Stimulated activated naive B cell treated with anti-CD40 and anti-IgM and Interleukin-4, amounts not matched to agents 10 μg/mL and 1 μg/mL and 100 μg/mL, for 72 hours (primary cell): ENCODE measurements at places on chromosomes 1 and 21.

GRCh38 chr1:23356471-23357137 is 12.5 kb upstream of the HNRNPR start:
- no peak for DNase-seq

GRCh38 chr1:231139659-231140654 is 21.9 kb upstream of the TRIM67 start:
- no peak for DNase-seq

DNA sequence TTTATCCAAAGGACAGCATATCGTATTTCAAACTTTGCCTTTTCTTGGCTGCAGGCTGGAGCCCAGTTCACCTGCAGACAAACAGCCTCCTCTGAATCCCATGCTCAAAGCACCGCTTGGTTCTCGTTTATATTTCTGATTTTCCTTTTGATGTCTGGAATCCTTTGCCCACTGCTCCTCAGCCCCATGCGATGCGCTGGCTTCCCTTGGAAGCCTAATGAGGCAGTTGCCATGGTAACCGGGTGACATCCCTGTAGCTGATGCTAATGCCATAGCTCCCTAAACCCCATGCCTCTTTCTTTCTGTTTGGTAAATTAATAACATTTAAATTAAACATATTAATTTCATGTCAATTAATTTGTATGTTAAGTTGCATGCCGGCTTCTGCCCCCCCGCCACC is 327.1 kb downstream of the PRDM2 start:
- no peak for DNase-seq

GRCh38 chr1:226863446-226863845 is 7.0 kb upstream of the PSEN2 start:
- DNase-seq: no peak

DNA sequence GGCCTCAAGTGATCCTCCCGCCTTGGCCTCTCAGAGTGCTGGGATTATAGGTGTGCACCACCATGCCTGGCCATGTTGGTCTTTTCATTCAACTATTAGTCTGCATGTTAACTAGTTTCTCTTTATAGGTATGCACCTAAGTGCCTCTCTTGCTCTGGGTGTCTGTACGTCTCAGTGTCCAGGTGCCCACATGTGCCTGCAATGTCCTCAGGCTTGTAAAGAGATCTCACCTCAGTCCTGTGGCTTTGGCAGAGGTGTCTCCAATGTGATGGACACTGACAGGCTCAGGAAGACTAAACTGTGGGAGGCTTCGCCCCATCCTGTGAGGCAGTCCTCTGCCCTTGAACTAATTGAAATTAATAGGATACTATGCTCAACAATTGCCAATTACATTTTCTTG is 526.3 kb downstream of the PTPRU start:
- no peak for DNase-seq
